Right renal cortex interstitium (tissue), 3 donors: ENCODE measurements at places on chromosomes 6 and 20. TPM values are rescaled to one million over a fixed set of nuclear protein-coding genes. Genes with fewer than 3 reads are reported as not detected.

DNA sequence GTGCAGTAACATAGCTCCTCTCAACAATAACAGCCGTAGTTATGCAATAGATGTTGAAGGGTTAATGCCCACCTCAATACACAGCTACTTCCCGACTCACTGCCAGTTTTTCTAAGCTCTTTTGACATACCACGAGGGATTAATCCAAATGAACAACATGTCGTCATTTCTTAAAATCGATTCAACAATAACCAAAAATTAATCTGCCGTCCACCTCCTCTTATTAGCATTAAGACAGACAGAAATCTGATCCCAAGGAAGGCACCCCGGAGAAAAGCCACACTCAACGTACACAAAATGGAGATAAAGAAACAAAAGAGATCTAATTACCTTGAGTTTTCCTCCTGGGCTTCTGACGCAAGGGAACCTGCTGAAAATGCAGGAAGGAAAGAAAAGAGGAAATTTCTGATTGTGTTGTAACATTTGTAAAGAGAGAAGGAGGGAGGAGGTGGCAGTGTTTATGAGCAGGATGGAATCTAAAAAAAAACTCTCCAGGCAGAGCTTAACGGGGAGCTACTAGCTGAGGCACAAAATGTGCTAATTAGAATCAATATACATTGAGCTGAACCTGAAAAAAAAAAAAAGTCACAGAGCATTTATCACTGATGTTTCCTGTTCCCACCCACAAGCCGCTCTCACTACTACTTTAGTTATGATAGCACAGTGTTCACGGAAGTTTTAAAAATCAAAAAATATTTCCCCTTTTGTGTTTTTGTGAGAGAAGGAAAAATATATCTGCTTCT is 109.3 kb downstream of the IPCEF1 start:
- no peak for DNase-seq

DNA sequence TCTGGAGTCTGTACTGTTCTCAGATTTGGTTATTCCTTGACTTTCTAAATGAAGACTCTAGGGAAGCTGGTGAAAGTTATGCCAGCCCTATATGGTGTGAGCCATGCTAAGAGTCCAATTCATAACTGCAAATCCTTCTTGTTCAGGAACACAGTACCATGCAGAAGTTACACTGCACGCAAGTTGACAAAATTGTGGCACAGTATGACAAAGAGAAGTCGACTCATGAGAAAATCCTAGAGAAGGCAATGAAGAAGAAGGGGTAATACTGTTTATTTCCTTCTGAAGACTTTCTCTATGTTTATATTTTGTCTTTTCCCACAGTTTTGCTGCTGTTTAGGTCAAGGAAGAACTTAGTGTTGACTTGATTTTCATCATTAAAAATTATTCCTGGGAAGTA is 61.2 kb upstream of the LAMP5 start:
- DNase-seq = no peak

DNA sequence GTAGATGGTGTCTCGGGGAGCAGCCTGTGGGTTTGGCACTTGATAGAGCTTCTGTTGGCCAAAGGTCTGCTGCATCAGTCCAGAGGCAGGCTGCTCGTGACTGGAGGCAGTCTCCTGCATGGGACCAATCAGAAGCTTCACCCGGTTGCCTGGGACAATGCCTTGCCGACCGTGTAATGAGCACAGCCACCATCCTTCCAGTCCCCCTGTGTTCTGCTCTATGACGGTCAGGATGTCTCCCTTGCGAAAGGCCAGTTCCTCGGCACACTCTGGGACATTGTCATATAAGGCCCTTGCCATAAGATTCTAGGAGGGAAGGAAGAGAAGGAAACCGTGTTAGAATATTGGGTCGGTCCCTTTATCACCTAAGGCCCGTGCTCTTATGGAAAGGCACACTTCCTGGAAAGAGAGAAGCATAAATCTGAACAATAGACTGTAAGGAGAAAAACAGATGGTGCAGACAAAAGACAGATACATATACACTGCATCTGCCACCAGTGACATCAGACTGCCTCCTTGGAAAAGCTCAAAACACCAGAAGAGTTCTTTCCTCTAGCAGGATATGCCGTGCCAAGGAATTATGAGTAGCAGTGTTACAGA is 18.9 kb downstream of the NEDD9 start:
- DNase-seq = no peak

BPIFB1 gene
- not detected for polyA plus RNA-seq

DNA sequence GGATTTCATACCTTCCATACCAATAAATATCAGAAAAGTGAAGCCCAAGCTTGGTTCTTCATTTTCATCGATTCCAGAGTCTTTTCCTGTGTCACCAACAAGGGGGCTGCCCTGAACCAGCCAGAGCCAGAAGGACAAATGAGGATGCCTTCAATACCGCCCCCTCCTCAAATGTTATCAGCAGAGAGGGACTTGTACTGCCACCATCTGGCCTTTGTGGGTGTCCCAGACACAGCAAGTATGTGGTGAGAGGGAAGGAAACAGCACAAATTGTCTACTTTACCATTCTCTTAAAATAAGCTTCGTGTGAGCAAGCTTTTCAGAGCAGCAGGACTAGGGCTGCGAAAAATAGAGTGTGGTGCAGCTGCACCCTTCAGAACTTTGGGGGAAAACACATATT is 165.3 kb downstream of the SOBP start:
- no peak for DNase-seq
